Frontal cortex (tissue), 4 donors: ENCODE measurements at places on chromosomes 3 and 15. TPM values are rescaled to one million over a fixed set of nuclear protein-coding genes. Genes with fewer than 3 reads are reported as not detected.

DNA sequence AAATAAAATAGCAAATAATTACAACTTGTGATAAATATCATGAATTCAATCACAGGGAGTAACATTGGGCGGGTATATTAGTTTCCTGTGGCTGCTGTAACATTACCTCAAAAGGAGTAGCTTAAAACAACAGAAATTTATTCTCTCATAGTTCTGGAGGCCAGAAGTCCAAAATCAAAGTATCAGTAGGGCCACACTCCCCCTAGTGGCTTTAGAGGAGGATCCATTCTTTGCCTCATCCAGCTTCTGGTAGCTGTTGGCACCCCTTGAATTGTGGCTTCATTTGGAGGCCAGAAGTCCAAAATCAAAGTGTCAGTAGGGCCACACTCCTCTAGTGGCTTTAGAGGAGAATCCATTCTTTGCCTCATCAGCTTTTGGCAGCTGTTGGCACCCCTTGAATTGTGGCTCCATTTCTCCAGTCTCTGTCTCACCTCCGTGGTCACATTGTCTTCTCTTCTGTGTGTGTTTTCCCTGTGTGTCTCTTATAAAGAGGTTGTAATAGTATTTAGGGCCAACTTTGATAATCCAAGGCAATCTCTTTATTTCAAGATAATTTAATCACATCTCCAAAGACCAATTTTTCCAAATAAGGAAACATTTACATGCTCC is 3.1 kb upstream of the CFAP20DC start:
- no peak for DNase-seq

- no peak for DNase-seq
Observed at GRCh38 chr3:51879937-51880336, 4.5 kb upstream of the IQCF5 start.

DNA sequence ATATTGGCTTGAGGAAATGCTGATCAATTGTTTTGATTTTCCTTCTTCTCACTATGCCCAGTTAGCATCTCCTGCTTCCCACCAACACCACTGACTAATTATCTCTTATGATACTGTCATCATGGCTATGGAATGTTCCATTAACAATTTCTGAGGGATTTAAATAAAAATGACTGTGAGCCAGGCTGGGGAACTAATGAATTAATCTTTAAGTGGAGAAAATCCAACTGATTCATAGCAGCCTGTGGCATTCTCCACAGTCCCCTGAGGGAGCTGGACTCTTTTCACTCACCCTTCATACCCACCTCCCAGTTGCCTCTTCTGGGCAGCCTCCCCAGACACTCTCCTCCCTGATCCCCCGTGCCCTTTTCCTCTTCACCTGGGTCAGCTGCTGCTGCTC is 353.6 kb downstream of the CLSTN2 start:
- no peak for DNase-seq

DNA sequence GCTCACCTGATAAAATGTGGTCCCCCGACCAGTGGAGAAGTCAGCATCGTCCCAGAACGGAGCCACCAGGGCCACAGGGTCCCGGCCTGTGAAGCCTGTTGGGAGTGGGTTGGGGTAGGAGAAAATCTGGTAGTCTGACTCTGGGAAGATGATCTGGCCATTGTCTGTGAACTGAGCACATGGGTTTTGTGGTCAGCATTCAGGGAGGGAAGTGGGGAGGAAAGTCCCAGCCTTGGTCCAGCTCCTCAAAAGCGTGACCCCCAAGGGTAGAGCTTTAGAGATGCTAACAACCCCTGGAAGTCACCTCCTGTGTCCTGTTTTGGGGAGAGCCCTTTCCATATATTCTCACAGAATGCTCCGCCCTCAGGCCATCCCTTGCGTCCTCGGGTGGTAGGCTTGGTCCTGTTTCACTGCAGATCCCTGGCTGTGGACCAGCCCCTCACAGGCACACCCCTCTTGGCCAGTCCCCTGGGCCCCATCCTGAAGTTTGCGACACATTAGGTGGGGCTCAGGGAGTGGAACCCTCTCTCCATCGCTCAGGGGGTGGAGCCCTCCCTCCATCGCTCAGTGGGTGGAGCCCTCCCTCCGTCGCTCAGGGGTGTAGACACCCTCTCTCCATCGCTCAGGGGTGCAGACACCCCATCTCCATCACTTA is 40.0 kb downstream of the MUC4 start:
- no peak for DNase-seq

DNA sequence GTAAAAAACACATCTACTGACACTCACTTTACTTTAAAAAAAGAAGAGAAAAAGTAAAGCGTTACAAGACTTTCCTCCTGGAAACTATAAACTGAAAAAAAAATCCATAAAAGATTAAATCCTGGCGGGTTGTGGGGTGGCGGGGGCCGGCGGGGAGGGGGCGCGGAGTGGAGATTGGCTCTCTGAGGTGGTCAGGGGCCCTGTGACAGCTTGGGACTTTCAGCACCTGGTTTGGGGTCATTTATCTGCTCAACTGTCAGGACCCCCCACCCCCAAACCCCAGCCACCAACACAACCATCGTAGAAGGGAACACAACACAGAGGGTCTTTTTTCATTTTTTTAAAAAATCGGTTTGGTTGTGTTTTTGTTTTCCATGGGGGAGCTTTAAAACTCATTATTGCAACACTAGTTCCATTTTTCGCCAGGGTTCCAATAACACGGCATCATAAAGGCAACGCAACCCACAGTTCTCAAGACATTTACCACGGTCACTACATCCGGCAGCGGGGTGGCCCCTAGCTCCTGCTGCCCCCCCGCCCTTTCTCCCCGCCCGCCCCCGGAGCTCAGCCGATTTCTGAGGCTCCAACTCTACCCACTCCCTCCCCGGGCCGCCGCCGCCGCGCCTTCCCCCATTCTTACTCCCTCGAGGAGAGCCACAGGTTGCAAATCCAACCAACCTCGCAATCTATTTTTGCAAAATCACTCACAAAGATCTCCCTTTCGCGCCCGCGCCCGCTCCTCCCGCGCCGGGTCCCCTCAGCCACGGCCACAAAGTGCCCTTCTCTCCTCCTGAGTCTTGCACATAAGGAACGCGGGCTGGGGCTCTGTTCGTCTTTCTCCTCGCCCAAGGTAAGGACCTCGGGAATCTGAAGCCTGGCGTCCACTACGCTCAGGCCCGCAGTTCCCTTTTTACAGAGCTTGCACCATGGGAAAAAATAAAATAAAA is 1.8 kb downstream of the BCL6 start:
- no peak for DNase-seq

DNA sequence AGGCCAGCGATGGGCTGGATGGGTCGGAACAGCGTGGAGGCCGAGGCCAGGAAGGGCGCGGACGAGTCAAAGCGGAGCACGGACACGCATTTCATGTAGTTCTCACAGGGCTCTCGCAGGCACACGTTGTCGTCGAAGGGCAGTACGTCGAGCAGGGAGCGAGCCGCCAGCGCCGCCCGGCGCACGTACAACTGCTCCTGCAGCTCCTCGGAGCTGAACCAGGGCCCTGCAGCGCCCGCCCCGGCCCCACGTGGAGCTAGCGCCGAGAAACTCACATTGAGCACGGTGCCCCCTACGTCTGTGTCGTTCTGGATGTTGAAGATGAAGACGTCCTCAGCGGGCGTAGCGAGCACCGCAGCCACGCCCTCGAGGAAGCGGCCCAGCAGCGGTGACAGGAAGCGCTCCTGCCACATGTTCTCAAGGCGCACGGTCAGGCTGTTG is 5.8 kb downstream of the CELSR3 start:
- DNase-seq, result no peak

- DNase-seq, result no peak
Observed at GRCh38 chr3:190695225-190695624, 167.3 kb downstream of the GMNC start.

DNA sequence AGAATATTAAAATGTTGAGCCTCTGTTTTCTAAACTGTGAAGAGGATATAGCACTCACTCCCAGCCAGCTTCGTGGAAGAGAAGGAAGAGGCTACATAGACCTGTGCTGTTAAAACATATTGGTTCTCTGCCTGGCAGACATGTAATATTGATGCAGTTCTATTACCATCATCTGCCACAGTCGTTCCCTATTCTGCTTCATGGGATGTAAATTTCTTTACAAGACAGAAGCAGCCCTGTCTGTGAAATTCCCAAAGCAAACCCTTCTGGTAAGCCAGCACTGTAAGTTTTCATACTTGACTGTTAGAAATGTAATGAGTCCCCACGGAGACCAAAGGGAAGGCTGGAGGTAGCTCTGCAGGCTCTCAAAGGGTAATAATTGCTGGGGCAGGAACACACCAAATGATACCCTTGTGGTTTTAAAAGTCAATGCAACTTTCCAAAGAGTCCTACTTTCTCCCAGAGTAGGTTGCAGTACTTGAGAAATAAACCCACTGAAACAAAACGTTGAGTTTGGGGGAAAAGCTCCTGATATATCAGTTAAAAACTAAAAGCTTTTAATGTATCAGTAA is 129.9 kb upstream of the HES1 start:
- DNase-seq, result no peak

DNA sequence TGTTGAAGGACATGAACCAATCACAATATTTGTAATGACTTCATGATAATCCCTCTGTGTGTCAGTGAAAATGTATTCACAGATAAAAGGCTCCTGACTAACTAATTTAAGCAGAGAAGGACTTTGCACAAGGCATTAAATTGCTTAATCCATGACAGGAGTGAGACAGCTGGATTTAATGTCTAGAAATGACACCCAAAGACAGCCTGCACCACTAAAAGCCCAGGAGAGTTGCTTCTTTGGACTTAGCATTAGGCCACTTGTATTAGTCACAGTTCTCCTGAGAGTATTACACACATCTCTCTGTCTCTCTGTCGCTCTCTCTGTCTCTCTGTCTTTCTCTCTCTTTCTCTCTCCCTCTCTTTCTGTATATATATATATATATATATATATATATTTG is 180.4 kb downstream of the GOLGA8K start:
- DNase-seq, result no peak

- DNase-seq, result no peak
Observed at GRCh38 chr3:158802409-158803268, 785 bp downstream of the MFSD1 start.

GRCh38 chr15:31020542-31020941 is 29.1 kb upstream of the MTMR10 start:
- DNase-seq, result no peak

DNA sequence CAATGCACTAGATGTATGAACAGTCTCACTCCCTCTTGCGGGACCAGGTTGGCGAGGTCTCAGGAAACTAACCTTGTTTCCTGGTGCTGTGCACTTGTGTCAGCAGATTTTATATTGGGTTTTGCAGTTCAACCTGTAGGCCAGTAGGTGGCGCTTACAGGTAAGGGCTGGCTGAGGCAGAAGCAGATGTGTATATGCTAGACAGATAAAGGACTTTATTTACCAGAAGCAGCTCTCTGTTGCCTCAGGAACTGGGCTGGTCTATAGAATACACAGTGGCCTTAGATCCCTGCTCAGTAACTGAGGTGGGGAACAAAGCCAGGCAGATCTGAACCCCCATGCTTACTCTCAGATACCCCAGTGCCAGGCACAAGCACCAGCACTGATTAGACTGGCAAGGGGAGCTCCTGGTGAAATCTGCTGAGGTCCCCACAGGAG is 296.8 kb downstream of the DOCK3 start:
- DNase-seq, result no peak

GRCh38 chr3:22795917-22796316 is 407.2 kb upstream of the UBE2E2 start:
- DNase-seq, result no peak

- no peak for DNase-seq
Observed at GRCh38 chr3:42608581-42608980, 8.1 kb downstream of the NKTR start.

DNA sequence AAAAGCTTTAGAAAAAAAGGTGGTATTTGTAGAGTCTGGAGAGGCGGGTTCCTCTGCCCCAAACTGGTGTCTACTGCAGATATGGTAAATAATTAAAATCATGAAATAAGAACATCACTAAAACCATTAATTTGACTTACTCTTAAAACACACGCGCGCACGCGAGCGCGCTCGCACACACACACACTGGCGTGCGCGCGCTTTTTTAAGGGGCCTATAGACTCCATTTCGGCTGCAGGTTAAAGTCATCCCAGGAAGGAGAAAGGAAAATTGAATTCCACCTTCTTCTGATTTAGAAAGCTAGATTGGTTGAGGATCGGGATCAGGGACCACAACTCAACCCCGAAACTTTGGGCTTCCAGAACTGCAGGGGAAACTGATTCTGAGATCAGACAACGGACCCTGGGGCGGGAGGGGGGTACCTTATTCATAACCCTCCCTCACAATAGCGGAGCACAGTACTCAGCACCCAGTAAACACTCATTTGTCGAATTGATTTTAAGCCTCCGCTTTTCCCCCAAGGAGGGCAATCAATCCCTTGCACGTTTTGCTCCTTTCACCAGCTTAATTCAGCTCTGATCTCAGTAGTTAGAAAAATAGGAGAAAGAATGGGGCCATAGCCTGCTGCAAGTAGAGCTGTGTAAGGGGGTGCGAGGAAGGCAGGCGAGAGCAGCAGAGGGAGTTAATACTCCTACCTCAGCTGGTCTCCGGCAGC is 509 bp upstream of the LRRC3B start:
- no peak for DNase-seq

GRCh38 chr3:13715961-13716360 is 163.9 kb downstream of the WNT7A start:
- DNase-seq, result no peak

DNA sequence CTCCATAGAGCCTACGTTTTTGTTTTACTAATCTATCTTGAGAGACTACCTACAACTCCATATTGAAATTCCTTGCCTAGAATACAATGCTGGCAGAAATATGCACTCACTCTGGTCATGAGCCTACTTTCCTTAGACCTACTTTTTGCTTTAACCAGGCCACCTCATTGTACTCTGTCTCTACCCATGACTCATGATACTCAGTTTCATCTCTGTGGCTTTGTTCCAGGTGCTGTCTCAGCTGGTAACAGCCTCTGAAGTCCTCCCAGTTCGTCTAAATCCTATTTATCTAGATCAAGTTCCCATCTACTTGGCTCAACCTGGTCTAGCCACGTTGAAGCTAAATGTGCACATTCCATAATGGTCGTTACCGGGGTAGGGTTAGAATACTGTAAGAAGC is 536.4 kb downstream of the RSL24D1 start:
- DNase-seq, result no peak

- no peak for DNase-seq
Observed at GRCh38 chr15:99962006-99962561, 228.8 kb upstream of the LYSMD4 start.

- no peak for DNase-seq
Observed at GRCh38 chr3:53799338-53799865, 46.8 kb downstream of the CHDH start.

GRCh38 chr15:90221246-90221900 is 12.4 kb downstream of the CIB1 start:
- DNase-seq, result peak; percentile 87

The CHRNA3 gene
- total RNA-seq, result 0.41 TPM

The CLDN18 gene
- not detected for total RNA-seq

The CASR gene
- not detected for total RNA-seq

The SLC38A3 gene
- 2.0 TPM for total RNA-seq

The ACAP2 gene
- total RNA-seq, result 149 TPM

The KBTBD13 gene
- total RNA-seq, result not detected

The PEX11A gene
- 12.6 TPM for total RNA-seq

The FBXL22 gene
- total RNA-seq, result 0.82 TPM

The CILP gene
- total RNA-seq, result 0.41 TPM
